ENCODE measurements at places on chromosomes 3 and 15. TPM values are rescaled to one million over a fixed set of nuclear protein-coding genes. Genes with fewer than 3 reads are reported as not detected.

CCDC39 gene
- 0.60 TPM for total RNA-seq

DNA sequence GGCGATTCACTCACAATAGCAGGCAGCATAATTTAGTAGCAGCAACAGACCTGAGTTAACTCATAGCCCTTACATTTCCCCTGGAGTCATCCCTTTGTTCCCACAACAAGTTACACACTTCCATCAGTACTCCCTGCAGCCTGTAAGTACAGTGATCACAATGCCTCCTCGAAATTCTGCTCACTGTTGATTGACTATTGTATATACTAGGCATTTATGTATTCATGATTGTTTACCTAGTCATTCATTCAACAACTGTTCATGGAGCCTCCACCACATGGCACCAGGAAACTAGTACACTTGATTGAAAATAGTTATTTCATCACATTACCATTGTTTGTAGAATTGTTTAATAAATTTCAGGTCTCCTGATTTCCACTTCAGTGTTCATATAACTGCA lies 71.4 kb upstream of the P3H2 start:
- DNase-seq, result no peak

CLASP2 gene
- 58.5 TPM for total RNA-seq

DNA sequence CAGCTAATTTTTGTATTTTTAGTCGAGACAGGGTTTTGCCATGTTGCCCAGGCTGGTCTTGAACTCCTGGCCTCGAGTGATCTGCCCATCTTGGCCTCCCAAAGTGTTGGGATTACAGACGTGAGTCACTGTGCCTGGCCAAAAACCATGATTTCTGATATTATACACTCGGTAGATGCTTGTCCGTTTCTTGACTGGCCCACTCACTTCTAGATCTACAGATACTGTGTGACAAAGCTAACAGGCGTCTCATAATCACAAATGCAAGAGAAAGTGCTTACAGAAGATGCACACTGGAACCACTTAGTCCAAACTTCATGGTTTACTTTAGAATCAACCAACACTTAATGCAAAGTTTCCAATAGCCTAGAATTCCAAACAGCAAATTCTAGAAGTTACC lies 8.4 kb downstream of the PROK2 start:
- no peak for DNase-seq

DNA sequence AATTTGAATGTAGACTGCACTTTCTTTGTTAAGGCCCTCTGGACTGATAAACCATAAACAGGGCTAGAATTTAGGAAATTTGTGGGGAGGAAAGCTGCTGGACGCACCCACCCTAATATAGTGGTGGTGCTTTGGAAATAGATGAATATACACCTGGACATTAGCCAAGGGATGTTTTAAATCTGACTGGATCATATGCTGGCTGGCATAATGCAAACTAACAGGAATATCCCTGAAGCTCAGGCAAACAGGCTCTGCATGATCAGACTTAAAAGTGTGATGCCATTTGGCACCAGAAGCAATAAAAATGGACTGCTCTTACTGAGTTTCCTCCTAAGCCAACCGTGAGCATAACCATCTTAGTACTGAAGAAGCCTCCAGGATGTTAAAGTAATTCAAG lies 465.8 kb upstream of the ROBO1 start:
- DNase-seq, result no peak

All from kidney (tissue), 22 donors.